Stimulated activated naive CD8-positive, alpha-beta T cell treated with anti-CD3 and anti-CD28 coated beads, Interleukin-15, amount 100 ng/mL, for 72 hours (primary cell): ENCODE measurements at places on chromosomes 6 and 20.

DNA sequence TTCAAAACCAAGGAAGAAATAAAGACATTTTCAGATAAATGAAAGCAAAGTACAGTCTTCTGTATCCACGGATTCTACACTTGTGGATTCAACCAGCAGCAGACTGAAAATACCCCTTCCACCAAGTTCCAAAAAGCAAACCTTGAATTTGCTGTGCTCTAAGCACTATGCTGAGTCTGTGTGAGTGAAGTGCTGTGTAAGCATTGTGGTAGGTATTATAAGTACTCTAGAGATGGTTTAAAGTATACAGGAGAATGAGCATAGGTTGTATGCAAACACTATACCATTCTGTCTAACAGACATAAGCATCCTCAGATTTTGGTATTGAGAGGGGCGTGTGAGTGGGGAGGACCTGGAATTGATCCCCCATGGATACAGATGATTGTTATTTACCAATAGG lies 9.6 kb downstream of the OSER1 start:
- no peak for DNase-seq

DNA sequence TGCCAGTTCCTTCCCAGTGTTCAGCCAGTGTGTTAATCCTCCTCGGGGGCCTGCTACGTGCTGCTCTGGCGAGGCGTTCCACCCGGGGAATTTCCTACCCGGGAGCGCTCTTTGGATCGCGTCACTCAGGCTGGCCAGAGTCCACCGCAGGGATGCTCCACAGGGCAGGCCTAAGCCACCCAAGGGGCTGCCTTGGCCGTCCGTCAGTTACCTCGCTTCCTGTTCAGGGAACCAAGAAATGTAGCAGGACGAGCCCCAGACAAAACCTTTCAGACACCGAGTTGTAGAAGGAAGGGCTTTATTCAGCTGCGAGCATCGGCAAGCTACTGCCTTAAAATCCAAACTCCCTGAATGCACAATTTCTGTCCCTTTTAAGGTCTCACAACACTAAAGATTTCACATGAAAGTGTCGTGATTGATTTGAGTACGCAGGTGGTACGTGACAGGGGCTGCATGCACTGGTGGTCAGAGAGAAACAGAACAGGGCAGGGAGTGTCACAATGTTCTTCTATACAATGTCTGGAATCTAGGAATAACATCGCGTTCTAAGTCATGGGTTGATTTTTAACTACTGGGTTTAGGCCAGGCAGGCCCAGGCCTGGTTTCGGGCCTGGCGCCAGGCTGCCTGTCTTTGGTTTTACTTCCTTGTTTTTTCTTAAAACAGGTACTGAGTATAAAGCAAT lies 15.7 kb upstream of the POU5F1 start:
- no peak for DNase-seq

DNA sequence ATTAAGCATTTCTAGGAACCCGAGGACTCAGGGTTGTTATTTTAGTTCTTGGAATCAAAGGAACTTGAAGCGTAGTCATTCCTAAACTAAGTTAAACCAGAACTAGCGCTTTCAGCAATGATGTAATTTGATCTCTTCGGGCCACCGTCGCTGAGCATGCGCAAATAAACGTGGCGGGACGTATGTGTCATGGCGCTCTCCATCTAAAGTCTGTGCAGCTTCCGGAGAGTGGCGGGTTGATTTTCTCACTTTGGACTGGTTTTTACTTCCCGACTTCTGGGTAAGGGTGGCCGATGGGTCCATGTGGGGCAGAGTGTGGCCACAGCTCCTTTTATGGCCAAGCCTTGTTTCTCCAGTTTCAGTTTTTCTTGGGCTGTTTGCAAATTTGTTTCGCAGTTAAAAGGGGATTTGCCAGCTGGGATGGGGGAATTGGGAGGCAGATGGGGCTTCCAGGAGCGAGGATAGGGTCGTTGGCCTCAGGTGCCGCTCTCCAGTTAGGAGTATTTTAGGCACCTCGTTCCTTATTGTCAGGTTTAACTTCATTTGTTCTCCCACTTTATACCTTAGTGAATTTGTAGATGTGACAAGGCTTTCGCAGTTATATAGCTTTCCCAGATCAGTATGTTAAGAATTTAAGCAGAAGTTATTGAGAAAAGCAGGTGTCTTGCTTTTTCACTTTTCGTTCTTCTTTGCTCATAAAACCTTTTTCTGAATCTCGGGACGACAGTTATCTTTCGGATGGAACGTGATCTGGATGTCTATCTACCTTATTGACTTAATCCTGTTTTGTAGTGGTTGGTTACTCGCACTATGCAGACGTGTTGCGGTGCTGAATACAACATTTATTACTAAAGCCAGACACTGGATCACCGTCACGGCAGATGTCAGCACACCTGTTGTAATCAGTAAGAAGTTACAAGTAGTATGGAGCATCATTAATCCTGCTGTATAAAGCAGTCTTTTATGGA lies at the start of gene CDKAL1:
Gene CDKAL1 (plus strand): TSS at position 163 of the 968 bp plus-strand sequence. CDS start 11,894 bp downstream, outside the sequence.
- peak; percentile 82 for DNase-seq

DNA sequence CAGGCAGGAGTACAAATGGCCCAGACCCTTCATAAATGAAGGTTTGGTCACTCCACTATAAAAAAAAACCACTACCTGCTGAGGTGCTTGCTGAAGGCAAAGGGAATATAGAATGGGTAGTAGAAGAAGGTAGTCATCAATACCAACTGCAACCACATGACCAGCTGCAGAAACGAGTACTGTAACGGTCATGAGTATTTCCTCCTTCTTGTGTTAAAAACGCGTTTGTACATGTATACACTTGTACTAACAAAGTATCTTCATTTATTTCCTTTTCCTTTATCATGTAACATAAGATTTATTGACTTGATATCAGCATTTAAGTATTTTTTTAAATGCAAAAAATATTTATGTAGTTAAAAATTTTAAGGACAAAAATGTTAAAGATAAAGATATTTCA lies 238.6 kb downstream of the TFAP2B start:
- DNase-seq: no peak

GRCh38 chr6:22784601-22785410 lies 215.4 kb downstream of the HDGFL1 start:
- no peak for DNase-seq

GRCh38 chr6:29014729-29015608 lies 9.9 kb upstream of the ZNF311 start:
- peak; percentile 10 for DNase-seq

- no peak for DNase-seq
Observed at GRCh38 chr6:34324738-34325444, 67.6 kb downstream of the NUDT3 start.

DNA sequence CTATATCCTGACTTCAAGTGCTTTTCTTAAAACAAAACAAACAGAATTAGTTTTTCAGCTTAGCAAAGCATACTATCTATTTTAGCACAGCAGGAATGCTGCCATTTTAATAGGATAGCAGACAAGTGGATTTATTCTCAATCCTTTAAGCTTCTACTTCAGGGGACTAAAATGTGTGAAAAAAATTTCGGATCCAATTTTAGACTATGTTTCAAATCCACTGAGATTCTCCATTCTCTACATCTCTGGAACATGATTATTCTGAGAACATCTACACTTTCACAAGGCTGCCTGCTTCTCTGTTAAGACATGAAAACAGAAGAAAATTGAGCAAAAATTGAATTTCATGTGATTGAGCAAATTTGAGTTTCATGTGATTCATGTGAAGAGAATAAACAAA lies 1321.3 kb downstream of the HACE1 start:
- DNase-seq: no peak

- no peak for DNase-seq
Observed at GRCh38 chr6:75236630-75237029, 7.0 kb downstream of the COX7A2 start.

DNA sequence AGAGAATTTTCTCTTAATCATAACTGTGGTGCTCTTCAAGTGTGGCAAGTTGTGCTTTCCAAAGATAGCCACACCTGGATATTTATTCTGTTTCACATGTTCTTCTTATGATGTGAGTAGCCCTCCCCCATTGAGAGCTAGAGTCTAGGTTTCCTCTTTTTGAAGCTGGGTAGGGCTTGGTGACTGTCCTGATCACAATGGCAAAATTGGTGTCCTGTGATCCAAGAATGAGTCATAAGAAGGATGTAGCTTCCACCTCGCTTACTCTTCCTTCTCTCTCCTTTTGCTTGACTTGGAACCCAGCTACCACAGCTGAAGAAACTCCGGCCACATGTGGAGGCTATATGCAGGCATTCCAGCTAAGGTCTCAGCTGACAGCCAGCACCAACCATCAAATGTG lies 7.4 kb upstream of the IGF2R start:
- no peak for DNase-seq

DNA sequence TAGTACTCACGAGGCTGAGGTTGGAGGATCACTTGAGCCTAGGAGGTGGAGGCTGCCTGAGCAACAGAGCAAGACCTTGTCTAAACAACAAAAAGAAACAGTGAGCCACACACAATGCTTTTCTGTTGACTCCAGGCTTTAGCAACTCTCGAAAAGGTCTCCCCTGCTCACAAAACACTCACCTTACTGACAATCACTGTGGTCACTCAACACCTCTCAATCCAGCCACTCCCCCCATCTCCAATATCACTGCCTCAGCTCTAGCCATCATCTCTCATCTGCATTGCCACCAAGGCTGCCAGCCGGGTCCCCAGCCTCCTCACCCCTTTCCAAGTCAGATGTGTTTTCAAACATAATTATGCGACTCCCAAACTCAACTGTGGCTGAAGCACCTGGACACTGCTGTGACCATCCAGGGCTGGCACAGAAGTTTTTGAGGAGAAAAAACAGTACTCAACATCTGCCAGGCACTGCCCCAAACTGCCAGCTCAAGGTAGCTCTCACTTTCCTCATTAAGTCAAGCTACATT lies 218.0 kb upstream of the ARID1B start:
- no peak for DNase-seq

GRCh38 chr6:18429655-18430297 lies 42.6 kb downstream of the RNF144B start:
- no peak for DNase-seq

DNA sequence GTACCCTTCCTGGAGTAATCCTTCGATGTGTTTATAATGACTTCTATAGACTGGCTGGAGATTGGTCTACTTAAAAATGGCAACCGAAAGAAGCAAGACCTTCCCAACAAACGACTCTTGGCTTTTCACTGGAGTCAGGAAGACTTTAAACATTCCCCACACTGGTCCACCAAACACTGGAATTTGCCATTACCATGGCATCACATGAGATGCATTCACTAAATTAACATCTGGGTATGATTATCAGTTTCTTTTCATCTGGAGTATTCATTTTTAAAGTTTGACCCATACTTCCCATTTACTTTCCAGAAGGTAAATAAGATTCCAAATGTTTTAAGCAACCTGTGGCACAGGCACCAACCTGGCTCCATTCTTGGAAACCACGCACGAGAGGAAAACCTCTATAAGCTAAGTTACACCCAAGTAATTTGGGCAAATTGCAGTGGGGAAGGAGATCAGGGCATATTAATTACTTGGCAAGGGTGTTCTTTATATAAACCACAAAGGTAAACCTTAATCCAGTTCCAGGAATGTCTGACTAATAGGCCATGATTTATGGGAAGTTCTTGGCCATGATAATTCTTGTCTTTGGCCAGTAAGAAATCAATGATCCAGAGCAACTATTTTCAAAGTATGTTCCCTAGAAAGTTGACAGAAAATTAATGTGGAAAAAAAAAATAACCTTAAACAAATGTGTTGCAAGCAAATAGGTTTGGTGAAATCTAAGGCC lies 190.0 kb upstream of the COL21A1 start:
- no peak for DNase-seq

GRCh38 chr6:132484680-132485018 lies 28.3 kb downstream of the STX7 start:
- DNase-seq: no peak

DNA sequence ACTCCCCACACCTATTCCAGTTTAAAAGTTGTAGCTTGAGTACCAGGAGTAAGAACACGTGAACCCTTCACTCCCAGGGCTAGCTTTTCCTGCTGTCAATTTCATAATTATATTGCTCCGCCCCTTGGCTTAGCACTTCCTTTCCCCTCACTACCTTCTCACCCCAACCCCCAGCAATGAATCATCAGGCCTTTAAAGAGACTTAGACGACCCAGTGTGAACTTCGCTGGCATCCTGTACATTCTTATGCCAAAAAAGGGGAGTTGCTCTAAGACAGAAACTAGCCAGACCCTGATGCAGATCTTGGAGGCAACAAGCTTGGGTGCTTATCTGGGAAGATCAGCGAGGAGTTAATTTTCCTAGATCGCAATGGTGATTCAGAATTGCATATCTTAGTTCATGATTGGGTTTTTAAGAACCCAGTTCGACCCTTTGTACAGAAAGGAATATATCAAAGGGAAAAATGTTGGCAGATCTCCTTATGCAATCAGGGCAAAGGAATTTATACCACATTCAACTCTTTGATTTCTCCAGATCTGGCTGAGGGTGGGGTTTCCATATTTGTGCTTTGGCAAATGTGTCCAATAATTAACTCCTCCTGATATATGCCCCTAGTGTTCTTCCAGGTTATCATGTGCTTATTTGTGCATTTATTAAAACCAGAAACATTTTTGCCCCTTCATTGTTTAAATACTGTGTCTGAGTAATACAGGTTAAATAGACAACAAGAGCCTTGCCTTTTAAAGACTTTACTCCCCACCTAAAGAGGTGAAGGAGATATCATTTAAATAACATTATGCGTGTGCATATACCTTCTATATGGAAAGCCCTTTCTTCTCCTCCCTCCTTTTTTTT lies 8.1 kb upstream of the ATXN1 start:
- DNase-seq: peak; percentile 48

- DNase-seq: no peak
Observed at GRCh38 chr20:17841751-17842215, 126.8 kb downstream of the SNX5 start.

GRCh38 chr6:77136086-77136485 lies 327.2 kb downstream of the HTR1B start:
- no peak for DNase-seq

DNA sequence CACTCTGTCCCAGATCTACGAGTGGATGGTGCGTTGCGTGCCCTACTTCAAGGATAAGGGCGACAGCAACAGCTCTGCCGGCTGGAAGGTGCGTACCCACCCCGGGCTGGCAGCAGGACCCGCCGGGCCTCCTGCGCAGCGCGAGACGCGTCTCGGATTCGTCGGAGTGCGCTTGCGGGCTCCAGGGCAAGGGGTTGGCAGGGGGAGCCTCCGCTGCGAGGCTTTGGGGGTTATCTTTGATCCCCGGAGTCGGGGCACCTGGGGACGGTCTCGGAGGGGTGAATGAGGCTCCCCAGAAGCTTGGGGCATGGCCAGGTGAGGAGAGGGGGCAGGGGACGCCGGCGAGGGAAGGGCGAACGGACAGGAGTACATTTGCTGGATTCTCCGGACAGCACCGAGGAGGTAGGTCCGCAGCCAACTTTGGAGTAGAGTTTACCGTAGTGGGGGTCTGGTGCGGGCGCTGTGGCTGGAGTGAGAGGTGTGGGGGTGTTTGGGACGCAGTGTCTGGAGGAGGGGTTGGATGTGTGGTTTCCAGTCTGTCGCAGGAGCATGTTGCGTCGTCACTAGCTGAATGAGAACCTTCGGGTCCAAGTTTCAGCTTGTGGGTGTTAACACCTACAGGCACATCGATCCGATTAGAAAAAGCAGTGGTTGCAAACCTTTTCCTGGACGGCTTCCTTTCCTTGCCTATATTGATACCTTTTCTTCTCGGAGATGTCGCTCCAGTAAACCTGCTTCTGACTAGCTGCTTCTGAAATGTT lies 1.2 kb downstream of the FOXO3 start:
- DNase-seq: no peak
